ENCODE measurements at places on chromosomes 5 and 9. TPM values are rescaled to one million over a fixed set of nuclear protein-coding genes. Genes with fewer than 3 reads are reported as not detected.
A peak's percentile ranks its signal among the peaks of the same experiment; 100 is the strongest.

DNA sequence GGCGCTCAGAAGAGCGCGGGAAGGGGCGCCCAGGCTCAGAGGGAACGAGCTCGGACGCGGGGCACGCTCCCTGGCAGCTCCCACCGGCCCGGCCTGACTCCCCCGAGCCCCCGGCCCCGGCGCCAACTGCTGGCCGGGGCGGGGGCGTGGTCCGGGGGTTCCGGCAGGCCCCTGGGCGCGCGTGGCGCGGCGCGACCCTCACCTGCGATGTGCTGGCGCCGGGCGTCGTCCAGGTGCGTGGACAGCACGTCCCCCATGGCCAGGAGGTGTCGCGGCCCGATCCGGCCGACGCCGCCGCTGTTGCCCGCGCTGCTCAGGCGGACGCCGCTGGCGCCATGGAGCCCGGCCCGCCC lies 43.5 kb upstream of the STXBP1 start:
- DNase-seq = no peak

- peak; percentile 73 for DNase-seq
Measured at GRCh38 chr9:121354141-121354540, 15.9 kb downstream of the STOM start.

GRCh38 chr9:106421772-106422171 lies 441.2 kb upstream of the ZNF462 start:
- DNase-seq = no peak

Gene KLHL3
- total RNA-seq = 22.0 TPM

DNA sequence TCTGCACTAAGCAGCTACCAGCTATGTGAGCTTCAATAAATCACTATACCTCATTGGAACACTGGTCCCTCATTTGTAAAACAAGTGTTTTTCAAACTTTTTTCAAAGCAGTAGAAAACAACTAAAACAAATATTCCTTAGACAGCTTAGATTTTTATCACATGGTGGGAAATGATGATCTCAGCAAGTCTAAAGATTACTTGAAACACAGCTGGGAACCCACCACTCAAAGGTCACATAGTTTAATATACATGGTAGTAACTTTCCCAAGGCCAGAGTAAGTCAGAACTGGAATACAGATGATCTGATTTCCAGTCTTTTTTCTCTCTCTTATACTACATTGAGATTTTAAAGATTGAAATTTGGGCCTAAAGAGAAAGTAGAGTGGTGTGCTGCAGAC lies 850 bp upstream of the C6 start:
- DNase-seq = no peak

DNA sequence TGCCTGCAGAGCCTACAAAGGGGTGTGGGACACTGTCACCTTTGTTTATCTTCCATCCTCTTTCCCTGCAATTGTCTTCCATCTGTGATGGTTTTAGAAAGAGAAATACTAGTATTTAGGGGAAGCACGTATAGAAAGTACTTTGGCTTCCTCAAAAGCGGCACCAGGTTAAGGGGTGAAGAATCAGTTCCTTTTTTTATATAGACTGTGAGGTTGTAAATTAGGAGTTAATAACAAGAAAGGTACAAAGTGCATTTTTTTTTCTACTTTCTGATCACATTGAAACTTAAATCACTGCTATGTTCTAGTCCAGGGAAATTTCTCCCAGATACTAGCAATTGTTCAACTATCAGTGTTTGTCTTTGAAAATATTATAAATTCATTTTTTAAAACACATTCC lies 219.3 kb downstream of the CEMIP2 start:
- DNase-seq = no peak

GRCh38 chr5:168006456-168007130 lies 284.9 kb upstream of the WWC1 start:
- no peak for DNase-seq

- DNase-seq = peak; percentile 66
Measured at GRCh38 chr9:134698587-134699342, 57.2 kb downstream of the COL5A1 start.

DNA sequence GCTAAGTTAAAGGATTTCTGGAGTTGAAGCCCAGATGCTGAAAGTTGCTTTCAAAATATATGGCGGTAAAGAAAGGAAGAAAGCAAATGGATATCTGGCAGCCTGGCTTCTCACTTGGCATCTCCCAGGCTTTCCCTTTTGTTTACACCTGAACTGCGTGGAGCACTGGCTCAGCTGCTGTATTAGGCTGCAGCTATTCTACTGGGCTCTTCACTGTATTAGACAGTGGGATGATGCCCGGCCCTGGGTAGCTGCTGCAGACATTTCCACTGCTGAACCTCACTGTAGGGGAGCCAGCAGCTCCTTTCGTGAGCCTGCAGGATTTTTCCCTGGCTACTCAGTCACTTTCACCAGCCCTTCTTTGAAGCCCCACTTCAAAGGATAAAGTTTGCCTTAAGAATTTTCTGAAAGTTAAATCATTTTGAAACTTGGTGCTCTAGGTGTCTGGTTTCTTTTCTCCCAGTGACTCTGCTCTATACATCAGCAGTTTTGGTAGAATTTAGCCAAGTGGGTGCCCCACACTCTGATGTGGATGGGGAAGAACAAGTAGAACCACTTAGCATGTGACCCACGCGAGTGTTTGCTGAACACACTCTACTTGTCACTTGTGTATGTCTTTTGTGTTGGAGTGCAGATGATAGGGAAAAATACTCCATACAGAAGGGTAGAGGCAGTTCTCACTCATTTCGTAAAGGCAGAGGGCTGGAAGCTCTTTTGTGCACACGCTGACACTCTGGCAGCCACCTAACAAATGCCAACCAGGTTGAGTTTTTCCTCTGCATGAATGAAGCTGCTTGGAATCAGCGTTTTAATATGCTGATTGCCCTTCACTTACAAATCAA lies 49.9 kb downstream of the C9orf152 start:
- DNase-seq = no peak

- peak; percentile 63 for DNase-seq
Measured at GRCh38 chr9:113011911-113012381, at the start of gene ZNF883. ZNF883 (minus strand) TSS chr9:113012192.

- no peak for DNase-seq
Measured at GRCh38 chr9:106964329-106964728, 101.4 kb downstream of the ZNF462 start.

- DNase-seq = no peak
Measured at GRCh38 chr5:145867806-145868205, 5.0 kb downstream of the GRXCR2 start.

GRCh38 chr5:111627862-111628261 lies 115.5 kb upstream of the STARD4 start:
- DNase-seq = no peak

GRCh38 chr5:142098931-142099330 lies 9.6 kb upstream of the NDFIP1 start:
- no peak for DNase-seq

Gene OMD
- 4.6 TPM for total RNA-seq

DNA sequence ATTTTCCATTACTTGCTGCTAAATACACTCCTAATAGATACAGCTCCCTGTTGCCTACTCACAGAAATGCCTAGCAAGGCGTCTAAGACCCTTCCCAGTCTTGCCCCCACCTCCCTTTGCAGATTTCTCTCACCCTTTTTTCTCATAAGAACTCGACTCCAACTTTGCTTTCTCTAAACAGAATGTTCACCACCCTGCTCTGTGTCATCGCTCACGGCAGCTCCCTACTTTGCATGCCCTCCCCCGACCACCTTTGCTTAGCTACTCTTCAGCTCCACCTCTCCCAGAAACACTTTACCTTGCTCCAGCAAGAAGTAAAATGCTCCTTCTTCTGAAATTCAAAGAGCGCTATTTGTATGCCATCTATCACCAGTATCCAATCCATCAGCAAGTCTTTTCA lies 15.2 kb upstream of the PPP1R2B start:
- DNase-seq = no peak

DNA sequence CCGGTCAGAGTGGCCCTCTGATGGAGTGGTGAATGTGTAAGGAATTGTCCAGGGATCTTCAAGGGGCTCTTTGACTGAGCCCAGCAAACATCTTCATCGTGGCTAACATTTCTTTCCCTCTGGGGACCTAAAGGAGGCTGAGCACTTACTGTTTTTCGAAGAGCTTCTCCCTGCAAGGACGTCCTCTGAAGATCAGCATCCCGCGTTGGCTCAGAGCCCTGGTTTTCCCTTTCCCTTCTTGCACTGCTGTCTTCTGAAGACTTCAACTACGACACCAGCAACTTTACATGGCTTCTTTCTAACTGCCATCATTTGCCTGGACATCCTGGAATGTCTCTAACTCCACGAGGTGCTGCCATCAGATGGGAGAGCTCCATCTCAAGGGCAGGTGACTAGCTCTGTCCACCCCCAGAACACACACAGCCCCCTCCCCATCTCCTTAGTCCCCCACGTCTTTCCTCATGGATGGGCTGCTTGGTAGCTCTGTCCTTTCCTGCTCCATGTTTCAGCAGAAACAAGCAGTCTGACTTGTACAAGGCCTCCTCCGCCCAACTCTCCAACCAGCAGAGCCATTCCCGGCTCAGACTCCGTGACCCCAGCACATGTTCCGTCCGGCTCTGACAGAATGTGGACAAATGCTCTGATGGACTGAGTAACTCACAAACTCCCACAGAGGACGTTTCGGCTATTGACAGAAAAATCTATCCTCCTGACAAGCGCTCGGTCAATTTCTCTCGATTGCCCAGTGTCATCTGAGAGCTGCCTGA lies 17.1 kb downstream of the SHB start:
- DNase-seq = no peak

- peak; percentile 70 for DNase-seq
Measured at GRCh38 chr9:121640076-121640475, 11.4 kb upstream of the DAB2IP start.

GRCh38 chr9:37082214-37082765 lies 38.1 kb upstream of the ZCCHC7 start:
- DNase-seq = no peak

DNA sequence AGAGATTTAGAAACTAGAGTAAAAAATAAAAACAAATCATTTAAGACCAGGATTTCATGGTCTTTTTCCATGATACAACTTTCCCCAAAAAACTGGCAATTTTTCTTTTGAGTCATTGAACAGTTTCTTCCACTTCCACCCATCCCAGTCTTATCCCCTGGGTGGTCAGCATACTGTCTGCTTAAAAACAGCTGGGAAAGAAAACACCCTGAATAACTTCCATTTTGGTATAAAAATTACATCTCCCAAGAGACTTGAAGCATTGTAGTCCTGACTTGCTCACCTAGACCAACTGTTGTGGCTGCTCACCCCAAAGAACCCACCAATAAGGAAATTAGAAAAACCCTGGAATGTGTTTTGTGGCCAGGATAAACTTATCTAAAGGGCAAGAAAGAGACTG lies 731.3 kb downstream of the NR2F1-AS1 start:
- no peak for DNase-seq

DNA sequence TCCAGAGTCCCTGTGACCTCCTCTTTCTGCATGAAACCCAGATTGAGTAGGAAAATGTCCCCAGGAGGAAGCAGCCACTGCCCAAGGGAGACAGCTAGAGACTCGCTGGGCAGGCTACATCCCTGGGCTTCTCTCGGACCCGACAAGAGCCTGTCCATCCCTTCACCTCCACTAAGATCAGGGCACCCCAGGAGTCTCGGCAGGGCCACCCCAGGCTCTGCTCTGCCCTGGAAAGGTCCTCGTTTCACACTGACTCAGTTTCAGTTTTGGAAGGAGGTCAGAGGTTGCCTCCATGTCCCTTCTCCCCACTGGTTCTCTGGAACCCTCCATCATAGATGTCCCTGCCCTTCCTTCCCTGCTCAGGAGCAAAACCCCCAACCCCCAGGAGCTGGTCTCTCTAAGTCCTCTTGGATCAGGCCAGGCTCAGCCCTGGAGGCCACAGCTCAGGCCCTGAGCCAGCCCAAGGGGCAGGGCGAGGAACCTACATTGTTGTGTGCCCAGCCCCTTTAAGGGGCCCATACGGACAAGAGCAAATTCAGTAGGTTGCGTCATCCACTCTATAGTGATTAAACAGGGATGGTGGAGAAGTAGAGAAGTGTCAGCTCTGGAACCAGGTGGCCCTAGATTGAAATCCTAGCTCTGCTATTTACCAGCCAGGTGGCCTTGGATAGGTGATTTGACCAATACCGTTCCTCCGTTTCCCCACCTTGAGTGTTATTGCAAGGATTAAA lies 37.4 kb downstream of the C9orf50 start:
- no peak for DNase-seq

DNA sequence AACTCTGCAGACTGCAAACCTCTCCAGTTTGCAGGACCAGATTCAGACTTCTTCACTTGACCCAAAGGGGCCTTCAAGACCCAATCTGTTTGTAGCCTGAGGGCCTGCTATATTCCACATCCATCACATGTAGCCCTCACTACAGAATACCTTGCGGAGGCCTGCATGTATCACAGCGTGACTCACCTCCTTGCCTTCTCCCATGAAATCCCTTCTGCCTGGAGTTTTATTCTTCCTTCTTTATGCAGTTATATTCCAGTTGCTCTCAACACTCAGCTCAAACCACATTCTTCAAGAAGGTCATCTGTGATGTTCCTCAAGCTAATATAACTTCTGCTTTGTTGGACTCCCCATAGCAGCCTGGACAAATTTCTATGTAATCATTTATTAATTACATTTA lies 198.5 kb upstream of the PTGER4 start:
- DNase-seq = no peak

DNA sequence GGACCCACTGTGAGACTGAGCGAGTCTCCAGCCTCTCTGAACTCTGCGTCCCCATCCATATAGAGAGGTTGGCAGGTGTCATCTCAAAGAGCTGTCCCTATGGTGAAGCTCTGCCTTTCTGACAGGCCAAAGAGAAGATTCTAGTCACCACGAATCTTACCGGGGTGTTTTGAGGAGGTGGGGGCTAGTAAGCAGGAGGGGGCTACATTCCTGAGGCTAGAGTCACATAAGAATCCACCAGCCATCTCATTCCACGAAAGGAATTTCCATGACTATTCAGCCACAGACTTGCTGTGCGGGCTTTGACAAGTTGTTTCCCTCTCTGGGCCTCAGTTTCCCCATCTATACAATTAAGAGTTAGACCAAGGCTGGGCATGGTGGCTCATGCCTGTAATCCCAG lies 16.3 kb downstream of the PDGFRB start:
- DNase-seq = no peak

DNA sequence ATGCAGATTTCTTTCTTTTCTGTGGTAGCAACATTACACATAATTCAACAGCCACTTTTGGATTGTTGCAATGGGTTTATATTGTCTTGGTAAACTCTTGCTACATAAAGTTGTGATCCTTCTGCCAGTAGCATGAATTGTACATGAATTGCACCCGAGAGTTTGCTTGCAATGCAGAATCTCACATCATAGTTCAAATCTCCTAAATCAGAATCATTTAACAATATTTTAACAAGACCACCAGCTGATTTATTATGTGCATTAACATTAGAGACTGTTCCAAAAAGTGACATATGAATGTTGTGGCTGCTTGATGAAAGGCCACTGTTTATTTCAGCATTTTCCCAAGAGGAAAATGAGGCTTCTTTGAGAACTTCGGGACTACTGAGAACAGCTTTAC lies 1491.8 kb upstream of the NUDT12 start:
- no peak for DNase-seq

Gene RHOBTB3
- total RNA-seq = 73.1 TPM

GRCh38 chr5:118461436-118461835 lies 526.9 kb downstream of the DTWD2 start:
- DNase-seq = no peak

GRCh38 chr9:72254901-72255545 lies 105.8 kb downstream of the GDA start:
- no peak for DNase-seq

- DNase-seq = no peak
Measured at GRCh38 chr5:162496100-162496808, 428.7 kb downstream of the GABRG2 start.

Gene C9
- not detected for total RNA-seq

Gene ROR2
- total RNA-seq = 1.4 TPM

Measured in heart right ventricle (tissue), 16 donors.